ENCODE measurements at places on chromosomes 2 and 18.

DNA sequence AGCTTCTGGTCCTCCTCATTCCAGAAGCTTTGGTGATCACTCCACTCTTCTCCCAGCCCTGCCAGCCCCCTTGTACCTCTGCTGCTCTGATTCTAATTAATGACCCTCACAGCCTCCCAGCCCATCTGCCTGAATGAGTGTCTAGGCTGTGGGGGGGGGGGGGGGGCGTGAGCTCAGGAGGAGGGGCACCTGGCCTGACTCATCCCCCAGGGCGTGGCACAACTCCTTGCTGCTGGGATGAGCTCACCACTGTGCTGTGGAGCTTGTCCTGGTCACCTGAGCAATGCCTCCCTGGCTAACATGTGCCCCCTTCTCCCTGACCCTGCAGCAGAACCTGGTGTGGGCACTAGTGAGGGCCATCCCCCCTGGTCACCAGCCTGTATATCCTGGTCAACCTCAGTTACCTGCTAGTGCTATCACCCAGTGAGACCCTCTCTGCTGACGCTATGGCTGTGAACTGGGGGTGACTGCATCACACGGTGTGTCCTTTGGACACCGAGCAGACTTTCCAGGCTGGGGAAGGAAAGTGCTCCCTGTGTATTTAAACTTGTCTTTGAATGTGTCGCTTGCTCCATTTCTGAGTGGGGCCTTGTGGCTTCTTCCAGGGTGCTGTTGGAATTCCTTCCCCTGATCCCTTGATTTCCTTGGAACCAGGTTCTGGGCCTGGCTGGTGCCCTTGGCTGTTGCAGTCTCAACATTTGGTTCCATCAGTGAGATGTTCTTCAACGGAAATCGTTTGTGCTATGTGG lies 41.5 kb upstream of the PUM2 start:
- peak; percentile 38 for DNase-seq

GRCh38 chr2:80062298-80062697 lies 242.3 kb downstream of the LRRTM1 start:
- DNase-seq = no peak

DNA sequence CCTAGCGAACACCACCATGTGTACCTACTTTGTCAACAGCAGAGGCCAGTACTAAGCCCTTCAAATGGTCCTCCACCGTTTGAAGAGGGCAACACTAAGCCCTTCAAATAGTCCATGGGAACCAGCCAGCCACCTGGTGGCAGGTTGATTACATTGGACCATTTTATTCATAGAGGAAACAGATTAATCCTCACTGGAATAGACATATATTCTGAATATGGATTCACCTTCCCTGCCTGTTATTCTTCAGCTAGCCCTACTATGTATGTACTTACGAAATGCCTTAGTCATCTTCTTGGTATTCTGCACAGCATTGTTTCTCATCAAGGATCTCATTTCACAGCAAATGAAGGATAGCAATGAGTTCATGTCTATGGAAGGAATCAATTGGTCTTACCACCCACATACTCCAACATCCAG lies 10.0 kb upstream of the ZNF396 start:
- peak; percentile 56 for DNase-seq

GRCh38 chr2:28293416-28293815 lies 99.2 kb upstream of the FOSL2 start:
- DNase-seq = no peak
